ENCODE measurements at places on chromosomes 4 and X.

DNA sequence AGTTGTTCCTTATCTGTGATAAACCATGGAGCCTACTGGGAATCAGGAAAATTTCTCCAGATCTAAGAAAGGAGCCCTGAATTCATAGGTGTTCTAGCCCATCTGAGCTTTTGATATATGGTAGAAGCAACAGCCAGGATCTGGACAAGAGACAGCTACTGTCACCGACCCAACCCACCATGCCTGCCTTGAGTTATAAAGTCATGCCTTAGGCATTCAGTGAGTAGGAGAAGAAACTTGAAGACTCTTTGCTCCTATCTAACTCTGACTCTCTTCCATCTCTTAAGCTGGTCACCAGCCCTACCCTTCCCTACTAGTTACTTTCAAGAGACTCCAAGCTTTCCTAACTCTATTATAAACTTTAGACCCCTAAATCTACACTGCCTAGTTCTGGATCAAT lies 83.9 kb upstream of the FAM9B start:
- no peak for DNase-seq

GRCh38 chrX:65406532-65406931 lies 128.1 kb downstream of the LAS1L start:
- DNase-seq: no peak

DNA sequence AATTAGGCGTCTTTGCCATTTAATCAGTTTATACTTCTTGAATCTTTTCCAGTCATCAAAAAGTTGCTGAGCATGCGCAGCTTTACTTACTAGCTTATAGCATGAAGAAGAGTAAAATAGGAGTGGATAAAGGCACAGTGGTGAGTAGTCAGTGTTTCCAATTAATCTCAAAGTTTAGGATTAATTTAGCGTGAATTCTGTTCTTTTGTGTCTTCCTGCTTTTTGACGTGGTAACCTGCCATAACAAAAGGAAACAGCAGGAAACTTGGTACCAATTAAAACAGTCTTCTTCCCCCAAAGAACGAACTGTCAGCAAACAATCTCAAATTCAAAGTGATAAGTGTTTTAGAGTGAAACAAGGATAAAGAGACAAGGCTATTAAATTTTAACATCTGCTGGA lies 61.9 kb downstream of the TET2 start:
- no peak for DNase-seq

DNA sequence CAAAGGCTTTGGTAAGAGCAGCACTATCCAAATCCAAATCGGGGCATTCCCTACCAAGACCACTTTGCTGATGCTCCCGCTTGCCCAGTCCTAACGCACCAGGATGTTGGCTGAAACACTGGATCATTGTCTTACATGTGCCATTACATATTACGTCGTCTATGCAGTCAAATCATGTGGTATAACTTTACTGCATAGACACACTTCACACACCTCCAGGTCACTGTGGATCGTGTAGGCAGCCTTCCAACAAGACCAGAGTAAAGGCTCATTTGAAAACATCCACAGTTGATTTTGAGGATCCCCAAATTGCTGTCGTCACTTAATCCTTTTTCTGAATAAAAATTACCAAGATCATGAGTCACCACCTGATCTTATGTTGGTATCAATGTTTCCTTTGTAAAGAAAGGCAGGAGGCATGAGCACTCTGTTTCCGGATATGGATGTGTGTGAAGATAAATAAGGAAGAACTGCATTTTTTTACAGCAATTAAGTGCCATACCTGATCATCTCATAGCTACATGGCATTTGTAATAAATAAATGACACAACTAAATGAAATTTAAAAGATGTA lies 18.5 kb downstream of the TENM3 start:
- DNase-seq: no peak

DNA sequence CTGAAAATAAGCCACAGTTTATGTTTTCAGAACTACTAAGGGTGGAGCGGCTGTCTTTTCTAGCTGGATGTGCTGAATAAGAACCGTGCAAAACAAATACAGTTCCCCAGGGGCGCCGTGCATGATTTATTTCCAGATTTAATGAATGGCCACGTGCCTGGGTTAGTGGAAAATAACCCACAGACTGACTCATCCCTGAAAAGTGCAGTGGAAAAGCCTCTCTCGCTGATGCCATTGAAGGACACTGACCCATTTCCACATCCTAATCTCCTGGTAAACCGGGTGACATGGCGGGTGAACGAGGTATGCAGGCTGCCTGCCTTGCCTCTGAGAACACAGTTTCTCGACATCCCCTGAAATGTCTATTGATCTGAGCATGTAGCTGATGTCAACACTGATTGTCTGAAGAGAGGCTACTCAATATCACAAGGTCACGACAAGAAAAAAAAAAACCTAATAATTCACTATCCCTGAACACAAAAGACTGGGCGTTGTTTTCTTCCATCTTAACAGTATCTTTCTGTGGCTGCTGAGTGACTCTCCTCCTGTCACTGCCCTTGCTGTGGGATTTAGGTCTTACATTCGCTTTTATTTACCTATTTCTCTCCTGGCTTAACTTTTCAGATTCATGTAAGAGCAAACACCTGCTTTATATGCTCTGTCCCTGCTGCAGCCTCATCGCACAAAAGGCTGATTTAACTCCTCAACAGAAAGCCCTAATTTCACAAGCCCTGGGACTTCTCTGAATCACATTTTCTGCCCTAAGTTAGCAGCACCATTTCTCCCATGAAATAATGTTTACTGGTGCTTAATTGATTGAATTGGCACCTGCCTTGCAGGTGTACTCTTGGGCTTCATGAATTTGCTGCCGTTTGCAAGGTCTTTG lies 76.9 kb upstream of the SCOC start:
- DNase-seq: peak; percentile 93

DNA sequence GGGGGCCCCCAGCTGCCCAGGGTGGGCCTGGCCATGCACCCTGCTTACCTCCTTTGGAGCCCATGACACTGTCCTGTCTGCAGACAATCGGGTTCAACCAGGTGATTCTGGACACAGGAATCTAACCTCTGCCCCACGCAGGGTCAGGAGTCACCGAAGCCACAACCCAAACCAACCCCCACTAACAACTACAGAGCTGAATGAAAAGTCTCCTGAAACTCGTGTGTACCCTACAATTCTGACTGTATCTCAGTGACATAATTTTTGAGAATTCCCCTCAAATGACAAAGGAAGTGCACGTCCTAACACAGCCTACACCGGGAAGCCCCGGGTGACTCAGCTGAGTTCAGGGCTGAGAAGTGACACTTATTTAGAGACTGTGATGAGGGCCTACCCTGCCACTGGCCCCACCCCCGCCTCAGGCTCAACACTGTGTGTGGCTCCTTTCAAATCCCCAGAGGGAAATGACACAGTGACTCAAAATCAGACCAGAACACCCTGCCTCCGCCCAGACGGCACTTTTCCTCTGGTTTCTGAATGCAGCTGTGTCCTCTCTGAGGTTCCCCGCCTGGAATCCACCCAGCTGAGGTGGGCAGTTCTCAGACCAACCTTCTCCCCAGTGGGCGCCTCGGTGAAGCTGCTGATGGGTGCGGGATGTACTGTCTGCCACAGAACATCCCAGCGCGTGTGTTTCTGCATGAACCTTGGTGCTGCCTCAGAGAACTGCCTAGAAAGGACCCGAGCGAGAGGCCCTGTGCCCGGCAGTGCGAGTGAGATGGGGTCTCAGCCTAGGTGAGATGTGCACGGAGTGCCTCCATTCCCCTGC lies 9.9 kb downstream of the TNIP2 start:
- DNase-seq: no peak

DNA sequence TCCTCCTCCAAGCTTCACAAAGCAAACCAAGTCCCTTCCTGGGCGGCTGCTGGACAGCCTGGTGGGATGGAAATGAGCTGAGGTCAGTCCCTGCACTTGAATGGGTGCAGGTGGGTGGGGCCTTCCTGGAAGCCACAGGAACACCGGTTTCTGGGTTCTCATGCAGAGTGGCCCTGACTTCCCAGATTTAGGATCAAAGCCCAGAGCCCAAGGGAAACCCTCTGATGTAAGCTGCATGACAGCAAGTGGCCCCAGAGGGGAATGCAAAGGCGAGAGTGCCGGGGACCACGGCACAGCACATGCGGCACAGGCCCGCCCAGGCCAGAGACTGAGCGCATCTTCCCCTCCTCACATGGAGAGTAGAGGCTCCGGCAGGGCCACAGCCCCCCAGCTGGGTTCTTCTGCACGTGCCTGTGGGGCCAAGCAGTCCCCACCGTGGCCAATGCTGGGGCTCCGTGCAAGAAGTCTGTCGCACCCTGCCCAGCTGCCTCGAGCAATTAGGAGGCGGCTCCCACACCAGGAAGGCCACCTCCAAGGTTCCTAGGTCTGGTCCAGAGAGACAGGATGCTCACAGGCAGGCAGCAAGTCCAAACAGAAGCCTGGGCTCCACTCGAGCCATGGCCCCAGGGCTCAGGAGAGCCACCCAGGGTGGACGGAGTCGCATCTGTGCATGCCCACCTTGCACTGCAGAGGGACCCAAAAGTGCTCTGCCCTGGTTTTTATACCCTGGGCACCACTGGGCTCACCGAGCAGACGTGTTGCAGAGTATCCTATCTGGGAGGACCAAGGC lies 83.0 kb downstream of the HTRA3 start:
- DNase-seq: no peak

Data from G401 (cell line).